Bone marrow (tissue), 2 donors: ENCODE measurements at places on chromosomes 2 and 18.

- DNase-seq = no peak
Observed at GRCh38 chr2:216694082-216694825, 1.1 kb downstream of the IGFBP5 start.

GRCh38 chr18:25457601-25458000 lies 105.6 kb upstream of the ZNF521 start:
- DNase-seq = no peak

DNA sequence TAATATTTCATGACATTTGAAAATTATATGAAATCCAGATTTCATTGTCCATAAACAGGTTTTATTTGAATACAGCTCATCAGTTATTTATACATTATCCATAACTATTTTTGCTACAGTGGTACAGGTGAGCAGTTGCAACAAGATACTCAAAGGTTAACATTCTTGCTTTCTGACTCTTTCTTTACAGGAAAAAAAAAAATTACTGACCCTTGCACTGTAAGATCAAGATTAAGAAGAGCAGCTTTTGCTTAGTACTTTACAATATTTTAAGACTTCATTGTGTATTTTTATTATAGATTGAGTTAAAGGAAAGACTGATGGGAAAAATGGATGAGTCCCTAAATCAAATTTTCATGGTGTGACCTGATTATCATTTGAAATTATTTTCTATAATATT lies 11.2 kb downstream of the ETAA1 start:
- DNase-seq = no peak

- DNase-seq = no peak
Observed at GRCh38 chr2:182792441-182792840, 74.0 kb downstream of the FRZB start.

- no peak for DNase-seq
Observed at GRCh38 chr18:51668101-51668500, 470.6 kb upstream of the MEX3C start.

- DNase-seq = no peak
Observed at GRCh38 chr2:219149667-219150066, 10.9 kb downstream of the NHEJ1 start.

GRCh38 chr2:149648282-149649030 lies 60.9 kb upstream of the MMADHC start:
- no peak for DNase-seq

- no peak for DNase-seq
Observed at GRCh38 chr2:219410390-219410789, 7.8 kb upstream of the DES start.

GRCh38 chr2:240879105-240879504 lies 10.5 kb downstream of the AGXT start:
- DNase-seq = no peak

DNA sequence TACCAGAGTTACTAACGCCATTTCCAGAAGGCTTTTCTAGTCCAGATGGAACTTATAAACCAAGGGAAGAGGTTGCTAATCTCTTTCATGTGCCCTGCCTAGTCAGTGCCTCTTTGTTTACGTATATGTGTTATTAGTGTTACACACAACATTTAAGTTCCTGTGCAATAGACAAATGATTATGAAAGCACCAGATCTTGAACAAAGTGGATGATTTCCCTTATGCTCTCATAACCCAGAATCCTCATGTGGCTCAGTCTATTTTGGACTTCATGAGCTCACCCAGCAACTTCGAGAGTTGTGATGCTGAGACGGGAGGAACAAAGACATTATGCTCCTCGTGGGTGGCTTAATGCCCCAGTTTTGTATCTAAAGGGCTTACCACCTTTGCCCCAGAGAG lies 214.4 kb upstream of the SP5 start:
- DNase-seq = no peak

- no peak for DNase-seq
Observed at GRCh38 chr2:237309416-237309815, 104.5 kb downstream of the COL6A3 start.

DNA sequence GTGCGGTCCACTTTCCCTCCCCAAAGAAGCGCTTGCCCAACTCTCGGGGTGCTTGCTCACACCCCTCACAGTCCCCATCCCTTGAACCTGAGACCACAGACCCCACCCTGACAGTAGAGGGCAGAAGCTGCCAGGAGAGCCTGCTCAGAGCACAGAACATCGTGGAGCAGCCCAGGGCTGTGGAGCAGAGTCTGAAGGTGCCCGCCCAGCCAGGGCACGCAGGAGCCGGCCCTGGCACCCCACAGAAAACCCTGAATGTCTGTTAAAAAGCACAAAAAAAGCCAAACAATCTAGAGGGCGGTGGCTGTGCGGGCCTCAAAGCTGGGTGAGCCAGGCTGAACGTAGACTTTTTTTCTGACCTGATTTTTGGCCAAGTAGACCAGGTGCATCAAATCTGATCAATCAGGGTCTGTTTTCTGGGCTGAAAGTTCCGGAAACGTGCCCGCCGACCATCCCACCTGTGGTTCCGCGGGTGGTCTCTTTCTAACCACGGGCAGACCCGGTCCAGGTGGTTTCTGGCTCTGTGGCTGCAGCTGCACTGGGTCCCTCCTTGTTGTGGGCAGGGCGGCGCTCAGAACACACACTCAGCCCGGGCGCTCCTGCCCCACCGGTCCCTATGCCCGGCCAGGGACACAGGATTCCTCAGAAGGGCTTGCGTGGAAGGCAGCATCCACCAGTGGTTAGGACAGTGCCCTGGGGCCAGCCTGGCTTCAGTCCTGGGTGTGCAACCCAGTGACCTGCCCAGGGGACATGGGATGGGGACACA lies 66.3 kb downstream of the SLC66A2 start:
- no peak for DNase-seq

DNA sequence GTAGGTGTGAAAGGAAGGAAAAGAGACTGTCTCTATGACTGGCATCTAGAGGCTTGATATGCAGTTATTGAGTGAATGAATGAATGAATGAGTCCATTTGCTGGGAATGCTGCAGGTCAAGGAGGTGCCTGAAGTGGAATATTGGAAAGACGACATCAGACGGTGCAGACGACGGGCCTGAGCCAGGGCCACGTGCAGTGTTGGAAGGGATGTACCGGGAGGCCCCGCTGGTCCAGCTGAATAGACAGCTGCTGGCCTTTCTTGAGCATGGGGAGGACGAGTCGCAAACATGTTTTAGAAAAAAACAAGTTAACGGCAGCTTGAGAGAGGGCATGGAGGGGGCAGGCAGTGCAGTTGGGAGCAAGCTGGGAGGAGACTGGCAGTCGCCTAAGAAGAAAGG lies 237.1 kb upstream of the PXDN start:
- DNase-seq = no peak

DNA sequence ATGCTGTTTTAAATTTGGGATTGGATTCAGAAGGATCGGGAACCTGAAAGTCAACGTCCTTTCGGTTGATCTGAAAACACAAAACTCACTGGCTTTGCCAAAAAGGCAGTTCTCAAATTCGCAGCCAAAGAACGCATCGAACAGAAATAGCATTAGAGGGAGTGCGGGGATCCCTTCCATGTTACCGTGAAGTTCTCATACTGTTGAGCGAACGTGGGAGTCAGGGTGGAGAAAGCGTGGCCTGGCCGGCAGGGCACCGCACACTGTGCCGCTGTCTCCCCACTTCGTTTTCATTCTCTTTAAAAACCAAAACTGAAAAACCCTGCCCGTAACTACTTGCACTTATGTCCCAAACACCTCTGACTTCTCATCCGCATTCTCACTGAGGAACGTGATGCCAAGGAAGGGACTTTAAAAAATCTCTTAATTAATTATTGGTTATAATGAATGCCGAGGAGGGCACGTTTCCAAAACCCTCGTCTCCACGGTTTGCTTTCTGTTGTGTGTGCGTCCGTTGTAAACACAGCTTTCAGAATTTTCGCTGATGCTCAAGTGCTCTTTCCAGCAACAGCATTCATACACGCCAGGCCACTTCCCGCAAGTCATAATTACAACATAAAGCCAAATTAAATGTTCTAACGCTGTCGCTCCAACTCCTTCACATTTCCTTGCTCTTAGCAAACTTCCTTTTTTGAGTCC lies 60.9 kb upstream of the TWIST2 start:
- DNase-seq = no peak

- peak; percentile 86 for DNase-seq
Observed at GRCh38 chr2:55103046-55103445, 52.8 kb upstream of the RTN4 start.

DNA sequence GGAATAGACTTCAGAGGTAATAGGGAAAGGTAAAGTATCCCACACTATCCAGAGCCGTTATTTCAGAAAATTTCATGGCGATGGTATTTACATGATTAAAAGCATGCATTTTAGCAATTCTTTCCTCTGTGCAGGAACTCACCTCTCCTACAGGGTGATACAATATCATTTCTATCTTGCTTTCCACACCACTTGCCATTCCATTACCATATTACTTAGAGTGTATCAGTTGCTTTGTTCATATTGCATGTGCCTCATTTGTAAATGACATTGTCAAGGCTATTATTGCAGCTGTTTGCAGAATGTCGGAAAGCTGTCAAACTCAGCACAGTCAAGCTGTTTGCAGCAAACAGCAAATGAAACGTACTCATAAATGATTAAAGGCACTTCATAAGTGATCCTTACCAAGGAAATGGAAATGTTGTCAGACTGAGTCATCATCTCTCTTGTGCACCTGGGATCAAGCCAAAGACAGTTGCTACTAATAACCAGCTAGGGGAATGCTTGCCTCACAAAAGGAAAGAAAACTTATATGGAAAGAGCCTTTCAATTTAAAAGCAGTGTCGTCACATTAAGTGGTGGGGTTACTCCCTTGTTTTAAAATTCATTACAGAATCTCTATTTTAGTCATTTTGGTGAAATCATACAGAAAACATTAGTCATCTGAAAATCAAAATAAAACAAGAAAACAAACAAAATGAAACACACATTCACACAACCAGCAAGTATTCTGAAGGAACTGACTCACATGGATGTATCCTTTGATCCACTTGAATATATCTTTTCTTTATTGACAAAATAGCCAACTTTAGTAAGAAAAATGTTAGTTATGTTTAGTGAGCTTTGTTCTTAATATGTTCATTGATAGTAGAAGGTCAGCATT lies 1064.1 kb upstream of the CNTNAP5 start:
- DNase-seq = no peak

DNA sequence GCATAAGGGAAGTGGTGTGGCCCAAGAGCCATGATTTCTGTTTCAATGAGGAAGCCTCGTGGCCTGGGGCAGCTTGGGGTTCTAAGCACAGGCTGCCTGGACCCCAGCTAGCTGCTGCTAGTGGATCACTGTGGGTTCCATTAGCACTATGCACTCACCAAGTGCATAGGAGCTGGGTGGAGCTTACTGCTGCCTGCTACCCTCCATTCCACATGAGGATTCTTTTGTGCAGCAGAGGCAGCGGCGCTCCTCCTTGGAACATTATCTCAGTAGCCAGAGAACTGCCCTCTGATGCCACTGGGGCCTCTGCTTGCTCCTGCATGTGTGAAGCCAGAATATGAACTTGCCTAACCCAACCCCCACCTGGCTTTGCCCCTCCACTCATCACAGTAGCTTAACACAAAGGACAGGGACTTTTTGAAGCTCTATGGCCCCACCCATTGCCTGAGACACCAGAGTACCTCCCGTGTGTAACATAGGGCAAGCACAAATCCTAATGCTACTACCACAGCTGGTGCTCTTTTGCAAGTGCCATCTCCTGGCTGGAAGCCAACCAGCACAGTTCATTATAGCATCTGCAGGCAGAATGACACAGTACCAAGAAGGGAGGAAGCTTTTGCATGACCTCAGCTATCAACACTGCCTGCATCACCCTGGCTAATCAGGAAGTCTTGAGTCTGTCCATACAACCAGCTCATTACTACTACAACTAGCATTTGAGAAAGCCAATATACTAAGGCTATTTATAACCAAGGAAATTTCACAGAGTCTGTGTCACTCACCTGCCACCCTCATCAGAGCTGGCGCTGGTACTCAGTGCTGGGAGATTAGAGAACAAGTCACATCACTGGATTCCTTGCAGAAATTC lies 297.0 kb upstream of the GULP1 start:
- DNase-seq = no peak

DNA sequence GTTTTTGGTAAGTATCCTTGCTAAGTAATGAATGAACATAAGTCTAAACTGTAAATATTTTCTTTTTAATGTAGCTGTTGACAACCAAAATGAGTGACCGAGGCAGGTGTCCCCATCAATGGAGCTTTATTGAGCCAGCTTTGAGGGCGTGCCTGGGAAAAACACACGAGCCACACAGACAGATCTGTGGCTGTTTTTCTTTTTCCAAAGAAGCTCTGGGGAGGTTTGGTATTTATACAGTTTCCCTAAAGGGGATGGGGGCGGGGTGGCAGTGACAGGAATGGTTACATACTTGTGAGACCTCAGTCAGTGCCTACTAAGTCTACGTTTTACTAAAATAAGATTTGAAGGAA lies 11.2 kb downstream of the DBI start:
- DNase-seq = no peak

- no peak for DNase-seq
Observed at GRCh38 chr2:43268066-43268953, 41.9 kb upstream of the ZFP36L2 start.

- no peak for DNase-seq
Observed at GRCh38 chr2:100174026-100174431, 31.6 kb upstream of the AFF3 start.

DNA sequence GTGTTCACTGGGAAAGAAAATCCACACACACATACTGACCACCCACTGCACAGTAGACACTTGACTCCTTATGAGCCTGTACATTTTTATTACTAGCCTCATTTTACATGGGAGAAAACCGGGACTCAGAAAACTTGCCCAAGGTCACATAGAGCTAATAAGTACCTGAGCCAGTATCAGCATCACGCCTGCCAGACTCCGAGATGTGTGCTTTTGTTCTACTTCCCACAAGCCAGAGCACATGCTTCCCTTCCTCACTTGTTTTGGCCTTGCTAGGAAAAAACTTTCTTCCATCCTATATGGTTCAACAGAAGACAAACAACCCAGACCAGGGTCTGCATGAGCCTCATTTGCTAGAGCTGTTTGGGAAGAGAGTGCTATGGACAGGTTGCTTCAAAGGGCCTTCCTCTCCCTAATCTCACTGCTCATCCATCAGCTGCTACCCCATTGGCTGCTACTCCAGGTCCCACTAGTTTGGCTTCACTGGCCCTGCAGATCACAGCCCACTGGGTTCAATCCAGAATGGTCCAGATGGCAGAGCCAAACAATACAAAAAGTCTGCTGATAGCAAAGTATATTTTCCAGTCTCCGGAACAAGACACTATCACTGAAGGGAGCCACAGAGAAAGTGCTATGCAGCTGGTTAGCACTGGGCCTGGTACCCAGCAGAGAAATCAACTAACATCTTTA lies 63.9 kb downstream of the STK39 start:
- DNase-seq = no peak

GRCh38 chr2:207683879-207684627 lies 27.4 kb upstream of the CCNYL1 start:
- no peak for DNase-seq

GRCh38 chr2:230075988-230076631 lies 7.4 kb upstream of the SLC16A14 start:
- DNase-seq = no peak
